ENCODE measurements at places on chromosomes 3 and 15.

DNA sequence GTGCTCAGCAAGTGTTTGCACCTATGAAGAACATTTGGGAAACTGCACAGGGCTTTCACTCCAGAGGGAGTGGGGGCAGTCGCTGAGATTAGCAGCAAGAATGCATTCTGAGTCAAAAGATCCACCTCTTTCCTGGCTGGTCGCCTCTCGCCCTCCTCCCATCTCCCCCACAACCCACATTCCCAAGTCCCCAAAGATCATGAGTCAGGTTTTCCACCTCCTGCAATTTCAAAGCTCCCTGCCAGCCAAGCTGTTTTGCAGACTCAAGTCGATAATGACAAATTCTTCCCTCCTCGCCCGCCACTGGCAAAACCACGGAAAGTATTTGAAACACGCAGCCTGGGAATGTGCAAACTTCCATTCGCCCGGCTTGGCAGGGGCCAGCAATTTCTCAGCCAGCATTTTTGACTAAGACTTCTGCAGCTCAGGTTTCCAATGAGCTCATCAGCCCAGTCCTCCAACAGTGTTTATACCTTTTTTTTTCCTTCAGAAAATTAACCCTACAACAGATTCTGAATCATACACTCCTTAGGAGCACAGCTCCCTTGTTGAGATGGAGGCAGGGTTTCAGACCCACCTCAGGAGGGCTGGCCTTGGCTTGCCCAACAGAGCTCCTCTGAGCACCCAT lies 181.4 kb downstream of the SMAD6 start:
- DNase-seq: peak; percentile 100

DNA sequence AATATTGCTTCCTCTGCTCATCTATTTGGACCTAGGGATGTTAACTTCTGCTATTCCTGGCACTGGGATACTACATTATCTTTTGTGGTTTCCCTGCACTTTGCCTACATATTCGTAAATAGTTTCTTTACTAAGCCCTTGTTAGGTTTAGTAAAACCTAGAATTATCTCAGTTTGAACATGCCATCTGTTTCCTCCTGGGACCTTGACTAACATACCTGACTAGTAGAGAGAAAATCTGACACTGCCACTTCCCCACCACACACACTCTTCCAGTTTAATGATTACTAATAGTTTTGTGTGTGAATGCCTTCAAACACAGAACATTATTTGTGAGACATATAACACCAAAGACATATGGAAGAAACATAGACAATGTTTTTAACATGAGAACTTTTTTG lies 28.2 kb upstream of the SOX2 start:
- no peak for DNase-seq

DNA sequence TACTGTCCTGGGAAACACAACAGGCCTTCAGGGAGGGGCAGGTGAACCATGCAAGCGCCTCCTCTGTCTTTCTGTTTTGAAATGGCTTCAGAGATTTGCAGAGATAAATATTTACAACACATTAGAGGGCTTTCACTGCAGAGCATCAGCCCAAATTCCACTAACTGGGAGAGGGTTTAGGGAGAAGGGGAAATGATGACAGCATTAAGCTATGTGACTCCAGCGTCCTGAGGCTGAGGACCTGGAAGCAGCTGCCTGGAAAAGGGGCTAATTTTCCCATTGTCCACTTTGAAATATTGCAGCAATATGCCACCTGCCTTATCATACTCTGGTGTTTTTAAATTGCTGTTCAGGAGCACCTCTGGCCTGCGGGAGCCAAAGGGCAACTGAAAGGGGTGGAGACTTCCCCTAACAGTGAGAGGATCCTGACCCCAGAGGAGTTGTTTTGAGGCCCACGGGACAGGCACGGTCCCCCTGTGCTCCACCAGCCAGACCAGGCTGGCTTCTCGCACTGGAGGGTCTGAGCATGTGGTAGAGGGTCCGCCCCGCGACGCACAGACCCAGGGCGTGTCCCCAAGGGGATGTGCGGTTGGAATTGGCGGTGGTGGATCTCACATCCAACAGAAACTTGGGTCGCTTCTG lies 110.6 kb downstream of the XXYLT1 start:
- DNase-seq: no peak

DNA sequence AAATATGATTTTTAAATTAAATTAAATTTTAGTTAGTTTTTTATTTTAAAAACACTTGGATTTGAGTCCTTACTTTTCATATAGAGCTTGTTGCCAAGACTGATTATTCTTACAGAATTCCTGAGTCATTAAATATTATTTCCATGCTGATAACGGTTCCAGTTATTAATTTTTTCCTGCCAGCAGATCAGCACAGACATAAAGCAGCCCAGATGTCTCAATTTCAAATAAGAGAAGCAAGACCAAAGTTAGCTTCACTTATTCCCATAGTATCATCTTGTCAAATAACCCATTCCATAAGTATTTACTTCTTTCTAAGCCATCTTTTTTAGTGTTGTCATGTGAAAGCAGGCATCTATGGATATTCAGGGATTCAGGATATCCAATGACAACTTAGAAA lies 75.3 kb downstream of the SSR3 start:
- no peak for DNase-seq

DNA sequence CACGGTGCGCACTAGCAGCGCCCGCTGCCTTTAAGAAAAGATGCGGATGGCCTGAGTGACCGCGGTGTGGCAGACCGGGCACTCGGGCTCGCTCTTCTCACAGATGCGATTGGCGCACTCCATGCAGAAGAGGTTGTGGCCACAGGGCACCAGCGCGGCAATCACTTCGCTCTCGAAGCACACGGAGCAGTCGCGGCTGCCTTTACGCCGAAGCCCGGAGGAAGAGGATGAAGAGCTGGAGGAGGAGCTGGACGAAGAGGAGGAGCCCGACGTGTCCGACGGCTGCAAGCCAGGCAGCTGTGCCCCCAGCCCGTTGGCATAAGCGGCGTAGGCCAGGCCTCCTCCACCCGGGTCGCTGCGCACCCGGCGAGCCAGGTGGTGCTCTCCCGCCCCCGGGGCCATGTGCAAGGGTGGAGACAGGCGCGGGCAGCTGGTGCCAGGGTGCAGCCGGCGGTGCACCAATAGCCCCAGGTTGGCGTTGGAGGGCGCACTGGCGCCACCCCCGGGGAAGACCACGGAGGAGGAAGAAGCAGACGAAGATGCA lies 2.6 kb downstream of the MEX3B start:
- DNase-seq: no peak

GRCh38 chr15:85757939-85758654 lies 36.6 kb downstream of the KLHL25 start:
- no peak for DNase-seq

DNA sequence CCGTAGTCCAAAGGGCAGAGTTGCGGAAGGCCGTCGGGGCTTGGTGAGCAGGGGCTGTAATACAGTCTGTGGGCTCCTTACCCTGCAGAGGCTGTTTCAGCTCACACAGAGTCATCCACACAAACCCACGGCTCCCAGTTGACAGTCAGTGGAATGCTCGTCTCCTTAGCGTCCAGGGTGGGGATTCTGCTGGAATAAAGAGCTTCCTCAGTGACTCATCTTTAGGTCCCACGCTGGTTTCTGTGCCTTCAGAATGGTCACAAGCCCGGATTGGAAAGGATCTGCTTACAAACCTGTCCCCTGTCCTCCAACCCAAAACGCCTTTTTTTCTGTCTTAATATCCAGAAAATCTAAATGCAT lies 201.3 kb upstream of the TPM1 start:
- no peak for DNase-seq

DNA sequence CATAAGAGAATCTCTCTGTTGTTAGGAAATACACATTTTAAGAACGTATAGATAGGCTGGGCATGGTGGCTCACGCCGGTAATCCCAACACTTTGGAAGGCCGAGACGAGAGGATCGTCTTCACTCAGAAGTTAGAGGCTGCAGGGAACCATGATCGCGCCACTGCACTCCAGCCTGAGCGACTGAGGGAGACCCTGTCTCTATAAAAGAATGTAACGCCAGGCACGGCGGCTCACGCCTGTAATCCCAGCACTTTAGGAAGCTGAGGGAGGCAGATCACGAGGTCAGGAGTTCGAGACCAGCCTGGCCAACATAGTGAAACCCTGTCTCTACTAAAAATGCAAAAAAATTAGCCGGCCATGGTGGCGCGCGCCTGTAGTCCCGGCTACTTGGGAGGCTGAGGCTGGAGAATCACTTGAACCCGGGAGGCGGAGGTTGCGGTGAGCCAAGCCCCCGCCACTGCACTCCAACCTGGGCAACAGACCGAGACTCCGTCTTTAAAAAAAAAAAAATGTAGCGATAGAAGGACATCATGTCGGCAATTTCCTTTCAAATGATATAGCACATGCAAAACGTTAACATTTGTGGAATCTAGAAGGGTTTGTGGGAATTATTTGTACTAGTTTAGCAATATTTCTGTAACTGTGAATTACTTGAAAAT lies 730 bp upstream of the RPL14 start:
- DNase-seq: no peak

DNA sequence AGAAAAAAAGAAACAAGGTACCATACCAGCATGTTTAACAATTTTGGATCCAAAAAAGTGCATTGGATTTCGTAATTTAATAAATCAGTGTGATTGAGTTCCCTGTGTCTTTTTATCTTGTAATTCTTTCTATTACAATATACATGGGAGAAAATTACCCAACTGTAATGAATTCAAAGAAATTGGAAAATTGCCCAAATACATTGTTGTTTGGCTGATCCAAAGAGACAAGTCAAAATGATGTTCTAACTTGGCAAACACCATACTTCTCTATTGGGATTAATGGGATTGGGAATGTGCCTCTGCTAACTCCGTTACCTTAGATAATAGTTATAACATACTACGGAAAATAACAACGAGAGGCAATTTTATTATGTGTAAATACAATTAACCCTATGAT lies 1097.1 kb downstream of the ROBO1 start:
- no peak for DNase-seq

- no peak for DNase-seq
These were observed 2.4 kb downstream of the RPL39L start for GRCh38 chr3:187136936-187137335.

DNA sequence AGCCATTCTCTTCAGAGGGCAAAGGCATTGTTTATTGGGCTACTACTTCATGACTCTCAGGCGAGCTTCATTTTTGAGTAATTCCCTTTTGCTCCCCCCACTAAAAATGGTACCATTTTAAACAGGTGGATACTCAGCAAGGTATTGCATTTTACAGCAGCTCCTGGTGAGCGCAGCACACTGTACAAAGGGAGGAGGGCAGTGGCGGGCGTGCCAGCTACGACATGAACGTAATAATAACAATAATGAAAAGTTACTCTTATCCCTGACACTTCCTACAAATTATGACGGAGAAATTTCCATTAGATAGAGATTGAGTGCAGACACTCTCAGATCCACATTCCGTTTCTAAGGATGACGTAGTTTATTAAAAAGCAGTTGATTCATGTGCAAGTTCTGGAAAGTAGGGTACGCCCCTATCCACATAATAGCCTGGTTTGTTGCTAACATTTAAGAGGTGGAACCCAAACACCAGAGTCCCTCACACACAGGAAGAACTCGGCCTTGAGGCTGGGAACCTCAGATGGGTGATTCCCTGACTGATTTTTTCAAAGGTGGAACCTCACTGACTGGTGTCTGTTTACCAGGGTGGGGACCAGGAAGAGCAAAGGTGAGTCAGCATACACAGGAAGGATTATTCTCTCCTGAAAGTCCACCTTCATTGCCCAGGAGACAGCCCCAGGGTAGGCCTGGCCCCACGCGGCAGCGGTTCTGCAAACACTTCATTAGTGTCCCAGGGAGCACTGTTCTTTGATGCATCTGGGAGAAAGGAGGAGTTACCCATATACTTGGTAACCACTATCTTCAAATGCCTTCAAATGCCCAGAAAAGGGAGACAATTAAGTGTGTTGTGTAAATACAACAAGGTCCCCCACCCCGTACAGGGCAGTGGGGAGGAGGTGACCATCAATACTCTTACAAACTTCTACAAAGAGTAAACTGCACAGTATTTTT lies 69.9 kb downstream of the LDHAL6B start:
- no peak for DNase-seq

GRCh38 chr15:85910834-85911233 lies 116.1 kb upstream of the KLHL25 start:
- no peak for DNase-seq

All from amniotic stem cell (primary cell).